Right lung (tissue), 10 donors: ENCODE measurements at places on chromosomes 13 and 19.

GRCh38 chr19:39727070-39727800, 10.6 kb downstream of the CLC start:
- no peak for DNase-seq

DNA sequence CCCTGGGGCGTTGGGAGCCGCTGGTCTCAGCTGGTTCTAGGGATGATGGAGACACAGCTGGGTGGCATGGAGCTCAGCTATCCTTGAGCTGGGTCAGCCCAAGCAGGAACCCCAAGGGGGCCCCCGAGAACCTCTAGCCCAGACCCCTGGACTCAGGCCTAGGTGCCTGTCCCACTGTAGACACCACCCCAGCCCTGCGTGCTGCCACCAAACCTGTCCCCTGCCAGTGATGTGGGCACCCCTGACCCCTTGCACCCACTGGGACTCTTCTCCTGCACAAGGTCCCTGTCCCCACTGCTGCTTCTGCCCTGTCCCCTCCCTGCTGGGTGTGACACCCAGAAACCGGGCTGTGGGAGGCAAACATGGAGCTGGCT, 26.8 kb downstream of the CEBPA start:
- DNase-seq = no peak

GRCh38 chr13:67232384-67232783, 2.2 kb upstream of the PCDH9 start:
- no peak for DNase-seq

- no peak for DNase-seq
These were observed 33.5 kb upstream of the UFM1 start for GRCh38 chr13:38316129-38316528.

DNA sequence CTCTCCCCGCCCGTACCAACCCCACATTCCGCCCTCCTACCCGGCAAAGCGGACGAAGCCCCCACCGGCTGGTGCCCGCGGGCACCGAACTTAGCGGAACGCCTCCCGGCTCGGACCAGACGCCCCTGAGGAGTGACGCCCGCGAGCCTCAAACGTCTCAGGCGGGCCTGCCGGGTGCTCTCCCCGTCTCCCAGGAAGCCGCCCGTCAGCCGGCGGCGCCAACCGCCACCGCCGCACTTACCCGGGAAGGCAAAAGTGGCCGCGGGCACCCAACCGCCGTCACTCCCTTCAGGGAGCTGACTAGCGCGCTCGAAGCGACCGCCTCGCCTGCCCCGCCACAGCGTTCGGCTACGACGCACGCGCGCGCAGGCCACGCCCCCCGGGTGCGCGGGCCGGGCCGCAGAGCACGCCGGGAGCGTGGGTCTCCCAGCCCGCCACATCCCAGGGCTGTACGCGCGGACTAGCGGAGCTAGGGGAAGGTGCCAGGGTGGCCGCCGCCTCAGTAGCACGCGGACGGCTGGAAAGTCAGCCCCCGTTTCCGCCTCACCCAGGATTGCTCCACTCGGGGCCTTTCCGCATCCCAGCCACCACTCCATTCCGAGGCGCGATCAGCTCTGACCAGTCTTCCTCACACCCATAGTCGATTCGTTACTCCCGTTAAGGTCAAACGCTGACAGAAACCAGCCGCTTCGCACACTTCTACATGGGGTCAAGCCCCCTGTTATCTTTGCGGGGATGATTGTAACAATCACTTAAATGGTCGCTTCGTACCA, at the start of gene TEX30:
Gene TEX30, minus strand, starts transcription at position 346 of the 773 bp plus-strand sequence. CDS start 3,760 bp downstream, outside the sequence.
- peak; percentile 88 for DNase-seq

- no peak for DNase-seq
These were observed 85.3 kb upstream of the FRY start for GRCh38 chr13:31946091-31946770.

DNA sequence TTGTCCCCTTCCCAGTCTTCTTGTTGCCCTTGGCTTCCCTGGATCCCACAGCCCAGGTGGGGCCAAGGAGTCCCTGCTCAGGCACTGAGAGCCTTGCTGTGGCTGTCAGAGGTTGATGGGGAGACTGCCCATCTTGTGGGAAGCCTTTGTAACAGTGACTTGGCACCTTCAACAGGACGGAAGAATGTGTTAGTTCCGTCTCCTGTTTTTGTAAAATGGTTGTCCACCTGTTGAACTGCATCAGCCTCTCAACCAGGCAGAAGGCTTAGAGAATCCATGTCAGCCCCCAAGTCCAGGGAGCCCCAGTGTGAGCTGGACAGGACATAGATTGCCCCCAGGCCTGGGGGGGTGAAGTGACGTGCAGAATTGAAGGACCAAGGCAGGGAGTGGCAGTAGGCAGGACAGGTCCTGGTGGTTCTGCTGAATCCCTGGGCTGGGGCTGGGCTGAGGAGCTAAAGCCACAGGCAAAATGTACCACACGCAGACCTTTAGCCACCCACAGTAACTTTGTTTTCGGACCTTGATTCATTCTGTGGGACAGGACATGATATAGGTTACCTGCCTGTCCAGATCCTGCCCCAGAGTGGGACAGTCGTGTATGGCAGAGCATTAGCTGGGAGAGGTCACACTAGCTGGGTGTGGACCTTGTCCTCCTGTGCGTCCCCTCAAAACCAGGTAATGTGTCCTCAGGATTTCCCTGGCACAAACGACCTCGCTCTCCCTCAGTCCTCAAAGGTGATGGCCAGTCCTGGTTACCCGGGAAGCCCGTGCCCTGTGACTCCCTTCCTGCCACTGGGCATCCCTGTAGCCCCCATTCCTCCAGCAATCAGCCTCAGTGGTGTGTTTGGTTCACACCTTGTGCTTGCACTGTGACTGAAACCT, 47.0 kb downstream of the GATAD2A start:
- no peak for DNase-seq

DNA sequence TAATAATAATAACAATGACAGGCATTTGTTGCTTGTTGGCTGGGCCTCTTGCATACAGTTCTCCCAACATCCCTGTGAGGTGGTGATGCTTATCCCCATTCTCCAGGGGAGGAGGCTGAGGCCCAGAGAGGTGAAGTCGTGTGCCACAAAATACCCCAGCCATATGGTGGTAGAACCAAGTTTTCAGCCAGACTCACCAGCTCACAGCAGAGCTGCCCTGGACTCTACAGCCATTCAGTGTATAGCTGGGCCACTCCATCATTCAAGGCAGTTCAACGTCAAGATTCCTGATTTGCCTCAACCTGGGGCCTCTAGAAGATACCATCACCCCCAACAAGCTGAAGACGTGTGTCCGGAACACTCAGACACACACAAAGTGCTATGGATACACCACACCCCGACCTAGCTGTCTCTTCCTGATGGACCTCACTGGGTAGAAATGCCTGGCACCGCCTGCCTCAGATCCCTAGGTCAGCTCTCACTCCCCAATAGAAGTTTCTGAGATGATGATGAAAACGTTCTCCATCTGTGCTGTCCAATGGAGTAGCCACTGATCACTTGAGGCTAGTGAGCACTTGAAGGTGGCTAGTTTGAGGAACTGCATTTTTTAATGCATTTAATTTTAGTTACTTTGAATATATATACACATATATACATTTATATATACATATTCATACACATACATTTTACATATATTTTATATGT, 4.3 kb upstream of the CEACAM19 start:
- DNase-seq = no peak

DNA sequence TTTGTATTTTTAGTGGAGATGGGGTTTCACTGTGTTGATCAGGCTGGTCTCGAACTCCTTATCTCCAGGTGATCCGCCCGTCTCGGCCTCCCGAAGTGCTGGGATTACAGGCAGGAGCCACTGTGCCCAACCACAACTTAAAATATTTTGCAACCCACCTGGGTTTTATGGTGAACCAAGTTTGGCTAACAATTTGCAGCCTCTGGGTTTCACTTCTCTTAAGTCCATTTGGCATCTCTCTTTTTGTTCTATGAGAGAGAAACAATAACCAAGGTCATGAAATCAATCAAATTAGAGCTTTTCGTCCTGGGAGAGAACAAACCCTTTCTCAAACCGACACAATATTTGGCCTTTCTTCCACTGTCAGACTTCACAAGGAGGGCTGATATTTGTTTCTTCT, 5.6 kb upstream of the SMAD9 start:
- no peak for DNase-seq
